ENCODE measurements at places on chromosomes 1 and 21.

GRCh38 chr1:107298526-107298925, 157.7 kb downstream of the NTNG1 start:
- DNase-seq, result no peak

DNA sequence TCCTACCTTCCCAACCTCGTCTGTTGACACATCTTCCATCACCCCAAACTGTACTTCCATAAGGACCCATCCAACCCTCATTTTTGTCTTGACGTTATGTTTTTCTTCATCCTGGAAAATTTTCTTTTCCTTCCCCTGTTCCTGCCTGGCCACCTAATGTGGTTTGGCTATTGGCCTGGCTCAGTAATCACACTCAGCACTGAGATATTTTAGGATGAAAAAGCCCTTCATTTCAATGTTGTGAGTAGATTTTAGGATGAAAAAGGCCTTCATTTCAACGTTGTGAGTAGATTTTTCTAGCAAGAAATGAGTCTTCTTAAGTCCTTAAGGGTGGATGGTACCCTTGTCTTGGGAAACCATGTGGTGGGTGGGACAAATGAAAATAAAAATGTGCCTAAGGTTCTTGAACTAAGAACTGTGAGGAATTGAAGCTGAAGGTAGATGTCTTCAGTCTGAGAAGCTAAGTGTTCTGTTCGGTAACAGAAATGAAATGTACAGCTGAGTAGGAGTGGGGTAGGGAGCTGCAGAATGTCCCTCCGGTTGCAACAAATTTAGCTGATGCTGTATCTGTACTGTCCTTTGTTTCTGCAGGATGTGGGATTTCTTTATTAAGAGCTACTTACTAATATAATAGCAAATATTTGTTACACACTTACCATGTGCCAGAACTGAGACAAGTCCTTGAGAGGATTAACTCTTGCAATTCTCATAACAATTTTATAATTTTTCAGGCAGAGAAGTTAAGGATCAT, 36.1 kb downstream of the DNTTIP2 start:
- no peak for DNase-seq

- no peak for DNase-seq
Measured at GRCh38 chr1:190904091-190904695, 426.5 kb upstream of the BRINP3 start.

- no peak for DNase-seq
Measured at GRCh38 chr1:114114185-114115094, 39.2 kb downstream of the SYT6 start.

GRCh38 chr21:46181436-46181835, 2.8 kb downstream of the SPATC1L start:
- no peak for DNase-seq

GRCh38 chr21:20308586-20309315, 689.5 kb upstream of the NCAM2 start:
- DNase-seq, result no peak

DNA sequence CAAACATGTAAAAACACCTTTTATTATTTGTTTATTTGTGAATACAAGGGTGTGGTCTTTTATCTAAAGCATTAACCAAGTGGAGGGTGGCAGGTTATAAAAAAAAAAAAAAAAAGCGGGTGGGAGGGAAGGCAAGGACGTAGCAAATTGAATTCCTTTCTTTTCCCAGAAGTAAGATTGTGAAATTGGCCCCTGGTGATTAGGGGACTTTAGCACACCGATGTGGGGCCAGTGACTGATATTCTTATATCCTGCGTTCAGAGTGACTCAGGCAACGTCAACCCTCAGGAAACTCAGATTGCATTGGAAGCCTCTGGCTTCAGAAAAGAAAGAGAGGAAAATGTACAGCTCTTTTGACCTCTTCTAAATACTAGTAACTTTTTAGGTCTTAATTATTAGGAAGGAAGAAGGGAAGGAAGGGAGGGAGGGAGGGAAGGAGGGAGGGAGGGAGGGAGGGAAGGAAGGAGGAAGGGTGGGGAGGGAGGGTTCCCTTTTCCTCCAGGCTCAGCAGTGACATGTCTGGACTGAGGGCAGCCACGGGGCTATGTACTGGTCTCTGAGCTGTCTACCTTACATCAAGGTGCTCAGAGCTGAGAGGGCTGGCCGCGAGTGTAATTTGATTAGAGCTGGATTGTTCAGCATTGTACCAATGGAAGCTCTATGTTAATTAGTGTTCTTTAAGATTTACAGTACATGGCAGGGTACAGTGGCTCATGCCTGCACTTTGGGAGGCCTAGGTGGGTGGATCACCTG, 30.2 kb downstream of the EVA1C start:
- no peak for DNase-seq

GRCh38 chr1:94068999-94069918, 51.7 kb downstream of the ABCA4 start:
- no peak for DNase-seq

DNA sequence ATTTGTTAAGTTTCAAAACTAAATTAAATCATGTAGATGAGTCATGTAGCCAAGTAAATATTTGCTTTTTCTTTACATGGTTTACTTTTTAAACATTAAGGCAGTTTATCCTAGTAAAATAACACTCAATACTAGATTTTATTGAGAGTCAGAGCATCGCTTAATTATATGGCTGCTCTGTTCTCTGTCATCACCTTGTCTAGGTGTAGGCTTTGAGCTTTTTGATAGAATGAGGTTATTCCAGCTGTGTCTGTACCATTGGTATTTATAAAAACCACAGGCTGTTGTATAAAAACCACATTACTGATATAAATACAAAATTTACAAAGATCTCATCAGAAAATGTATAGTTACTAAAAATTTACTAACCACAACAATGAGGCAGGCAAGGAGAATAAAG, 42.5 kb upstream of the GPR52 start:
- DNase-seq, result no peak

DNA sequence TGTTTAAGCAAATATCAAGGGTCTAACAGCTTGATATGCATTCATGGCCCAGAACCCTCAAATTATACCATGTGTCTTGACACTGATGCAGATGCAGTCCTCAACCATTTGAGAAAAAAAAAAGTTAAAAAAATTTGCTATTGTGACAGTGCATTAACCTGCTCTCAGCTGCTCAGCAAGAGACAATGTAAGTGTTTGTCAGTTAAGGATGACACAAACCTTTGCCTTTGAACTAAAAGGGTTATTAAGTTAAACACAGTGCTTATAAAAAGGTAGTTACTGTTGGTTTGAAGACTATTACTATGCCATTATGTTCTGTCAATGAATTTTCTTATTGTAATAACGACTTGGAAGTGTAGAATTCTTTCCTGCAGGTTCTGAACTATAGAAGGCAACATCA, 655.6 kb upstream of the NEGR1 start:
- no peak for DNase-seq

DNA sequence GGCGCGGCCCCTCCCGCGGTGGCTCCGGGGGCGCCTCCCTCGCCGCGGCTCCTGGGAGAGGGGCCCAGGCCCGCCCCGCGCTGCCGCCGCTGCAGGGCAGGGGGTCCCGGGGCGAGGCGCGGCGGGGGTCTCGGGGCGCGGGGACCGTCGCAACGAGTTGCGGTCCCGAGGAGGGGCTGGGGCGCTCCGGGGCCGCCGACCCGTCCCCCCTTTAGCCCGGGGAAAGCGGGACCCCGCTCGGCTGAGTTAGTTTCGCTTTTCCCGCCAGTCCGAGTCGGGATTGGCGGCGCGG, 493 bp downstream of the SPSB1 start:
- no peak for DNase-seq

DNA sequence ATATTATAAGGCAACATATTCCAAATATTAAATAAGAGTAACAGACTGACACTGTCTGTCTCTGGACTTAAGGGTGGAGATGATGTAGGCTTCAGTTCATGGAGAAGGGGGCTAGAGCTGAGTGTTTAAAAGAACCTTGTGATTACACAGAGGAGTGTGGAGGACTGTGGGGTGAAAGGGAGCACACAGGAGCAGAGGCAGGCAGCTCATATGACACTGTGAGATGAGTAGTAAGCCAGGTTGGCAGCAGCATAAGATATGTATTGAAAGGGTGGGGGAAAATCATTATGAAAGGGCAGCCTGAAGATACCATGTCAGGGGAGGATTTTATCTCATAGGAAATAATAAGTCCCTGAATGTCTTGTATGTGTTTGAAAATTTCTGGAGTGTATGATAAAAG, 104.5 kb downstream of the AK5 start:
- no peak for DNase-seq

DNA sequence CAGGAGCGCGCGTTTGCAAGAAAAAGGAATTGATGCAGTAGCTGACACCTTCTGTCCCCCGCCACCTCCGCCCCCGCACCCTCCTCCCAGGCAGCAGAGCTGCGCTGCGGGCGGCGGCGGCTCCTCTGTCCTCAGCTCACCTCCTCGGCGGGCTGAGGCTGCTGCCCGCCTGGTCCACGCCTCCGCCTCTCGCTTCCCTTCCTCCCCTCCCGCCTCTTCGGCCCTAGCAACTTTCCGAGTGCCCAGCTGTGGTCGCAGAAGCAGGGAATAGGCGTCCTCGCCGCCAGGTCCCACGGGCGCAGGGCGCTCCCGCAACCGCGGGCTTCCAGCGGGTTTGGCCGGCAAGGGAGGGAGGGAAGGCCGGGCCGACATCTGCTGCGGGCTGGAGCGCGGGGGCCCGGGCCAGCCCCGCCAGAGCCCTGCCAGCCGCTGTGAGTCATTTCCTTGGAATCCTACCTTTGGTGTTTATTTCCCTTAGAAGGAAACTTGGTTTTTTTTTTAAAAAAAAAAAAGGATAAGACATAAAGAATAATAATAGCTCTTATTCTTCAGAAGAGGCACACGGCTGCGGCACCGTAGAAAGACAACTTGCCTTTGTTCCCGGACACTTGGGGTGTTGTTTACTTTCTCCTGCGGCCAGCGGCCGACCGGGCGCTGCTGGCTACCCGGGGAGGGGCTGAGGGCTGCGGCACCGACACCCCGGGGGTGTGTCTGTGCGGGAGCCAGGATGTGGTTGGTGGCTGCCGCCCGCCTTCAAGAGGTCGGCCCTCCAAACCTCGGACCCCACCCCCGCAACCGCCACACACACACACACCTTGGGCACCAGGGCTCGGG, 1.1 kb downstream of the SERTAD4 start:
- no peak for DNase-seq

DNA sequence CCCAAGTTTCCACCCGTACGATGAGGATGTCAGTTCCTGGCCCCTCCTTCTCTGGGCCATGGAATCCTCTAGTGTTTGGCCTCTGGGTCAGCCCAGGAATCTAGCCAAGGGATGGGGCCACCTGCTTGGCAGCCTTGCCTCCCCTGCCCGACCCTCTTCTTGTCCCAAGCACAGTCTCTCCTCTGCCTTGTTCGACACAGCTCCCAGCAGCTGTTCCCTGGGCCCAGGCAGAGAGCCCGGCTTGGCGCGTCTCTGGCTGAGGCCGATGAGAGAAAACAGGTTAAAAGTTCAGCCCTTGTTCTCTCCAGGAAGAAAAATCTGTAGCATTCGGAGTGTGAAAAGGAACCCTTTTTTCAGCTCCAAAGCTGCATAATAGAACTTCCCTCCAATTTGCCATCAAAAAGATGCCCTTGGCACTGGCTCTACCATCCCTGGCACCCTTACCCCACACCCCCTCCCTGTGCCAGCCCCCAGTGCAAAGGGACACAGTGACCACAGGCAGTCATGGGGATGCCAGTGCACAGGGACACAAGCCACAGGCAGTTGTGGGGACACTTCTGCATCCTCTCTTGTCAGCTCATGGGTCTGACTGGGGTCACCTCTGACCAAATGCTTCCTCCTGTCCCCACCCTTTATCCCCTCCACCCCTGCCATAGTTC, 68.4 kb downstream of the EPHB2 start:
- no peak for DNase-seq

DNA sequence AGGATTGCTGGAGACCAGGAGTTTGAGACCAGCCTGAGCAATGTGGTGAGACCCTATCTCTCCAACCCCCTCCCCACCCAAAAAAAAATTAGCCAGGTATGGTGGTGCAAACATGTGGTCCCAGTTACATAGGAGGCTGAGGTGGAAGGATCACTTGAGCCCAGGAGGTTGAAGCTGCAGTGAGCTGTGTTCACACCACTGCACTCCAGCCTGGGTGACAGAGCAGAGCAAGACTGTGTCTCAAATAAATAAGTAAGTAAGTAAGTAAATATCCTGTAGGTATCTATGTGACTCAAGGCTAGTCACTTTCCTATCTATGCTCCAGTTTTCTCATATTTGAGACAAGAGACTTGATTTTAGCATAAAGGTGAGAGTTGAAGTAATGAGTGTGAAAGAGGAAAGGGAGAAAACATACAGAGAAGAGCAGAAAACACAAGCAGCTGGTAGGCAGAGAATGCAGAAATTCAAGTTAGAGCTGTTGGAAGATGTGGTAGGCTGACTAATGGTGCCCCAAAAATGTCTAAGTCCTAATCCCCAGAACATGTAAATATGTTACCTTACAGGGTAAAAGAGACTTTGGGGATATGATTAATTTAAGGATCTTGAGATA, 7.5 kb downstream of the PPP1R12B start:
- no peak for DNase-seq

- no peak for DNase-seq
Measured at GRCh38 chr21:30117631-30118030, 49.0 kb downstream of the CLDN17 start.

DNA sequence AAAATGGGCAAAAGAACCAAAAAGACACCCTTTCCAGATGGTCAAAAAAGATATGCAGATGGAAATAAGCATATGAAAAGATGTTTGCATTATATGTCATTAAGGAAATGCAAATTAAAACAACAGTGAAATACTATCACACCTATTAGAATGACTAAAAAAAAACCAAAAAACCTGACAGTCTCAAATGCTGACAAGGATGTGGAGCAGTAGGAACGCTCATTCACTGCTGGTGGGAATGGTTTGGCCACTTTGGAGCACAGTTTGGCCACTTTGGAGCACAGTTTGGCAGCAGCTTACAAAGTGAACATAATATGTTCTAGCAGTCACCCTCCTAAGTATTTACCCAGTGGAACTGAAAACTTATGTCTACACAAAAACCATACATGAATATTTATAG, 105.0 kb upstream of the ARTN start:
- no peak for DNase-seq

- no peak for DNase-seq
Measured at GRCh38 chr1:9816199-9816598, 7.6 kb downstream of the CLSTN1 start.

- DNase-seq, result no peak
Measured at GRCh38 chr1:45243476-45244343, 37.3 kb upstream of the ZSWIM5 start.

DNA sequence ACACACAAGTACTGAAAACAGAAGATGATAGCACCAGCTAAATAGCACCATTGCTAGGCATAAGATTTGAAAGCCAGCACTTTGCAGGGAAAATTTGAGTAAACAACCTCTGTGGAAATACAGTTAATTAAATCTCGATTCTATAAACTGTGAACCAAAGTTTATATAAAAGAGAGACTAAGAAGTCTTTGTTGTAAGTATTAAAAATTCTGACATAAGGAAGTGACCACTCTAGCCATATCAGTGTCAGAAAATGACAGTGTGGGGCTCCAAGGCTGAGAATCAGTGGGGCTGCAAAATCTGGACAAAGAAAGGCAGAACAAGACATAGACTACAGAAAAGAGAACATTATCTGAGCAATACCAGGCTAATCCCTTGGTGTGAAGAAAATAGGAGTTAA, 292.2 kb downstream of the ST6GALNAC3 start:
- no peak for DNase-seq

Data from activated naive CD4-positive, alpha-beta T cell (primary cell).